ENCODE measurements at places on chromosomes 1 and 21.

DNA sequence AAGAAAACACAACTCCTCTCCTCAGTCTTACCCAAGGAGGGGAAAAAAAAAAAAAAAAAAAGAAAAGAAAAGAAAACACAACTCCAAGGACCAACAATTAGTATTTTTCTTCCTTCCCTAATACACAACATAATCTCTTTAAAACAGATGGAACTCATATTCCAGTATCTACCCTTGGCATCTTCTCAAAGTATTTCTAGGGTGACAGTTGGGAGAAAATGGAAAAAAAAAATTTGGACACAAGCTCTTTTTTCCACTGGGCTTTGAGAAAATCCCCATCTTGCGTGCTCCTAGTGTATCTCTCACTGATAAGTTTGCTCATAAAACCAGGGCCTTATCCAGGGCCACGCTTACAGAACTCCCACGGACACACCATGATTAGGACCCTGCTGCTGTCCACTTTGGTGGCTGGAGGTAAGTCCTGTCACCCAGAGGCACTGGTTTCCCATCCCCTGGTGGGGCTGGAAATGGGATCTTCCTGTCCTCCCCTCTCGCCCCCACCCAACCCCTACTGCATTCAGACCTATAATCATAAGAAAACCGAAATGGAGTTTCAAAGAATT is at the start of gene CELA2B:
Gene CELA2B (plus strand): TSS at position 353 of the 563 bp plus-strand sequence. CDS start 22 bp downstream, at position 375.
- no peak for DNase-seq

GRCh38 chr1:79215311-79215710 is 208.8 kb upstream of the ADGRL4 start:
- no peak for DNase-seq

DNA sequence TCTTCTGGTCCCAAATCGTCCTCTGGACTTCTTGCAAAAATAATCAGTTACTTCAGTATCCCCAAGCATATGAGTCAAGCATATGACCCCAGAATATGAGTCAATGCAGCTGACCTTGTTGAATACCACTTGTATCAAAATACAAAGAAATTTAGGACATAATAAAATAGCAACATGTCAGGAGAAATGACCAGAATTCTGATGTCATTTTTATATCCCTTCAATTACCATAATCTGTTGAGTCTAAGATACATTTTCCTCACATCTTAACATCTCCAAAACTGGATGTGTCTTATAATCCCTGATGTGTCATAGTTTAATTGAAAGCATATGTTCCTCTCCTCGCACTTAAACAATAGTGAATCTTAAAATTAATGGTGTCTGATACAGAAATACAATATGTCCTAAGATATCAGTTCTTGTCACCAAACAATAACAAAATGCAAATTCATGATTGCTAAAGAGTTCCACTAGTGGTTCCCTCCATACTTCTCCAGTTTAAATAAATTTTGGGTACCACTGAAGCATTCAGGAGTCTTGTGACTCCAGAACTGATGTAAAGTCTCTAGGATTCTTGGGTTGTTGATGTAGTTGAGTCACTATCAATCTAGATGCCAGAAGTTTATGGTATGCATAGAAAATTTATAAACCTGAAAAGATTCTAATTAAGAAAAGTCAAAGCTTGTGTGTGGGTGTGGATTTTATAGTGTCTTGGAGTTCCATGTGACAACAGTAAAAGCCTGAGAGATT is 41.8 kb downstream of the KIFAP3 start:
- no peak for DNase-seq

DNA sequence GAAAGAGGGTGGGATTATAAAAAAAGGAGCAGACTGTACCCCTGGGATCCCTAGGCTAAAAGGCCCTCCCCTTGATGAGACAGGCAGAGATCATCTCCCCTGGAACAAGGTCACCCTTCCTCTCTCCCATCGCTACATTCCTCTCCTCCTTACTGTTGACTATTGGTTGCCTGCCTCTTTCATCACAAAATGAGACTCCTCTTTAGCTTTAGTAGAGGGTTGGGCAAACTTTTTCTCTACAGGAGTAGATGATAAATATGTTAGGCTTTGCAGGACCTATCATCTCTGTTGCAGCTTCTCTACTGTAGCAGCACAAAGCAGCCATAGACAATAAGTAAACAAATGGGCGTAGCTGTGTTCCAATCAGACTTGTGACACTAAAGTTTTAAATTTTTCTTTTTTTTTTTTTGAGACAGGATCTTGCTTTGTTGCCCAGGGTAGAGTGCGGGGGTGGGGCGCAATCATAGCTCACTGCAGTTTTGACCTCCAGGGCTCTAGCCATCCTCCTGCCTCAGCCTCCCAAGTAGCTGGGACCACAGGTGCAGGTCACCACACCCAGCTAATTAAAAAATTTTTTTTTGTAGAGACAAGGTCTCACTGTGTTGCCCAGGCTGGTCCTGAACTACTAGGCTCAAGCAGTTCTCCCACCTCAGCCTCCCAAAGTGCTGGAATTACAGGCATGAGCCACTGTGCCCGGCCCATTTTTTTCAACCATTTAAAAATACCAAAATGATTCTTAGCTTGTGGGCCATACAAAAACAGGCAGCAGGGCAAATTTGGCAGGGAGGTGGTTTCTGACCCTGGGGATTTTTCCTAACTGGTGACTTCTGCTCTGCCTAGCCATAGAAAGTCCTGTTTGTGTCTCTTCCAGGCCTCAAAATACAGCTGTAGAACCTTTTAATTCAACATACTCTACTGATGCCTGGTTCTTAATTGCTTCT is 15.1 kb downstream of the MCL1 start:
- DNase-seq, result no peak

DNA sequence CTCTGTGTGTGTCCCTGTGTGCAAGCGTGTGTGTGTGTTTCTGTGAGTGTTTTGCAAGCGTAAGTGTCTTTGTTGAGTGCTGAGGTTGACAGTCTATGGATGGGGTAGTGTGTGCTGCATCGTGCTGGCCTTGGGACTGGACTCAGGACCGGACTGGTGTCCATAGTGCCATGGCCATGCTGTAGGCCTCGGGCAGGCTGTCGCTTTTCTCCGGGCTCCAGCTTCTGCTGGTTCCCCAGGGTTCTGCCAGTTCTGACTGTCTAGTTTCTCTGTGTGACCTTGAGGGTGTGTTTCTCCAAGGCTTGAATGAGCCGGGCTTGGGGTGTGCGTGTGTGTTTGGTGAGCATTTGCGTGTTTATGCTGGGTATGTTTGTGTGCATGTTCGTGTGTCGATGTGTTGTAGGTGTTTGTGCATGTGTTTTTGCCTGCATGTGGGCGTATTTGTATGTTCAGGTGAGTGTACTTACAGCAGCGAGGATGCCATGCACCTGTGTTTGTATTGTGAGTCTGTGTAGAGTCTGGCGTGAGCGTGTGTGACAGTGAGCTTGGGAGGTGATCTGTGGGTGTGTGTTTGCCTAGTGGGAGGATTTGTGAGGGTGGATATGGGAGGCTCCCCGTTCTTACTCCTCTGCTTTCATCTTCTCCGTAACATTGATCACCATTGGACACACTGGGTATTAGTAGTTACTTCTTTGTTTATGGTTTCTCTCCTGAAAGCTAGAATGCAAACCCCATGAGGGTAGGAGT is 51.7 kb upstream of the POU3F1 start:
- DNase-seq, result no peak

DNA sequence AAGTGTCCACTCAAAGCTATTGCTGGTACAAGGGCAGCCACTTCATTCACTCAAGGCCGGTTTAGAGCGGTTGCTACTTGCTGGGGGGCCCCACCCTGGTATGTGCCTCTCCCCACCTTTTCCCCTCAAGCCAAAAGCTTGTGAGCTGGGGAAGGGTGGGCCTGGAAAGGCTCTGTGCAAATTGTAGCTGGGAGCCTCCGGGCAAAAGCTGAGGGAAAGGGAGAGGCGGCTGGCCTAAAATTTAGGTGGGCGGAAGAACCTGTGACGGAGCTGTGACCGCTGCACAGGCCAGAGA is 306 bp upstream of the SH3D21 start:
- no peak for DNase-seq

Measured in anterior cingulate cortex (tissue), 58 donors.